NCI-H524 treated with DMSO at 0.1 percent for 48 hours (cell line): ENCODE measurements at places on chromosomes 6 and 20.

- no peak for DNase-seq
Observed at GRCh38 chr20:38885357-38885756, 40.9 kb upstream of the FAM83D start.

DNA sequence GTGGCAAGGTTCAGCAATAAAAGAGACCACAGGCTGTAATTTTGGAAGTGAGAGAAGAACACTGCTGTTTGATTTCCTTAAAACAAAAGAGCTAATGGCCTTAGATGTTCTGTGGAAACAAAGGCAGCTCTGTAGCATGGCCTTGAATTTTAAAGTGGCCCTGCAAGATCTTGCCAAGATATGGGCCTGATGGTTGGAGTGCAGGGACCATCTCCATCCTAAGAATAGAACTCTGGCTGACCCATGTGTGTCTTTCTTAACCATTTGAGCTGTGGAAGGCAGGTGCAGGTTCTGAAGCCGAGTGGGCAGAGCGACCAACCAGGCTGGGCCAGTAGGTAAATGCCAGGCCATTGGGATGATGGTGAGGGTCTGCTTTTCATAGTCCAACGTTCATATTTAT, 73.8 kb upstream of the VSTM2L start:
- DNase-seq = no peak

- DNase-seq = no peak
Observed at GRCh38 chr6:104017410-104018381, 842.0 kb downstream of the HACE1 start.

DNA sequence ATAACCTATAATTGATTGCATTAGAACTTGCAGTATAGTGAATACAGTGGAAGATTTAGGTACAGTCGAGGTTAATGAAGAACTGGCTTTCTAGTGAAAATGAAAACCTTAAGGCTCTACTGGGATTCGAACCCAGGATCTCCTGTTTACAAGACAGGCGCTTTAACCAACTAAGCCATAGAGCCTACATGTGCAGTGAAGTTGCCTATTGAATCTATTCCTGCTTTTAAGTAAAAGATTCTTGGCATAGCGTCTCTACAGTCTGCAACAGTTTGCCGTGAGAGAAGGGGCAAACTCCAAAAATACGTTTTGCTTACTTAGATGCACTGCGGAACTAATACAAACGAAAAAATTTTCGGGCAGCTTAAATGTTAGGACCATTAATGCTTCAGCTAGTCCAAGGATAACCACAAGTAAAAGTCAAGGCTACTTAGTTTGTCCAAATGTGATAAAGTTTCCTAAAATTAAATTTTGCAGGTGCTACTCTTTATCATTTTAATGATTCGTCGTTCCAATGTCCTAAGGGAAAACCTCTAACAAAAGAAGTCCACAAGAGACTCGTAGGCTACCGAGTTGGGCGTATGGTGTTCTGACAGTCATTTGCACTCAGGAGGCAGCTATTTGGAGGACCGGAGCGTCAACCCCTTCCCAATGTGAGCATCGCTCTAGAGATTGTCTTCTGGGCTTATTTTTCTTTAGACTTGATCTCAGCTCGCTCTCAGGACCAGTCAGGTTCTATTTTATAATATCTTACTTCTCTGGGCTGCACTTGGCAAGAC, 31.3 kb upstream of the ZSCAN23 start:
- DNase-seq = peak; percentile 60

GRCh38 chr6:85464260-85464644, 14.4 kb downstream of the NT5E start:
- DNase-seq = no peak

- no peak for DNase-seq
Observed at GRCh38 chr6:32947552-32948465, 5.1 kb downstream of the HLA-DMA start.

GRCh38 chr6:25064006-25064405, 128.2 kb upstream of the RIPOR2 start:
- no peak for DNase-seq

DNA sequence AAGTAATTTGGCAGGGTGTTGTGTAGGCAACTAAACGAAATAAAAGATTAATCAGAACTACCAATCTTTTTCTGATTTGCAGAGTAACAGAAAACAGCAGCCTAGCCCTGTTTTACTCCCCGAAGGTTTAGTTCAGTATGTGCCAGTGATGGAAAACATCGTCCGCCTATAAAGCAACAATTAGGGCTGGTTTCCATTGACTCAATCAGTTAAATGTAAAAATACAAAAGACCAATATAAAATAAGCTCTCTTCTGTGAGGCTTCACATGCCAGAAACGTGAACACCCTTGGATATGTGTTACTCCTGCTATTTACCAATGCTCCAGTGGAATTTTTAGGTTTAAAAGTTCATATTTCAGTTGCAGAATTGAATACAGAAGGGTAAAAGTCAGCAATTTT, 210.5 kb upstream of the RSPO3 start:
- DNase-seq = no peak

GRCh38 chr20:41425180-41425884, 58.7 kb upstream of the EMILIN3 start:
- DNase-seq = no peak

DNA sequence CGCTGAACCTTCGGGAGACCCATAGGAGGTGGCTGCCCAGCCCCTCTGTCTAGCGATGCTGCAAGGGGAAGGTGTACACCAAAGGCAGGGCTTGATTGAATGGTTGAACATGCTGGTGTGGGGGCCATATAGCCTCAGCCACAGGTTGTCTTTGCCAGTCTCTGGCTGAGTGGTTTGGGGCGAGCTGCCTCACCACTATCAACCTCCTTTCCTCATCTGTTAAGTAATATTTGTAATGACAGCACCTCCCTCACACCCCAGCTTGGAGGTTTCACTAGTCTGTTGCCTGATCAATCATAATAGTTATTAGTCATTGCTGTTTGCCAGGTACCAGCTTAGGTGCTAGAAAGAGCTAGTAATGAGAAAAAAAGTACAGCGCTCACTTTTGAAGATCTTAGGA, 11.8 kb upstream of the ZNF831 start:
- no peak for DNase-seq

- DNase-seq = peak; percentile 47
Observed at GRCh38 chr6:27251606-27252251, 4.2 kb downstream of the PRSS16 start.

DNA sequence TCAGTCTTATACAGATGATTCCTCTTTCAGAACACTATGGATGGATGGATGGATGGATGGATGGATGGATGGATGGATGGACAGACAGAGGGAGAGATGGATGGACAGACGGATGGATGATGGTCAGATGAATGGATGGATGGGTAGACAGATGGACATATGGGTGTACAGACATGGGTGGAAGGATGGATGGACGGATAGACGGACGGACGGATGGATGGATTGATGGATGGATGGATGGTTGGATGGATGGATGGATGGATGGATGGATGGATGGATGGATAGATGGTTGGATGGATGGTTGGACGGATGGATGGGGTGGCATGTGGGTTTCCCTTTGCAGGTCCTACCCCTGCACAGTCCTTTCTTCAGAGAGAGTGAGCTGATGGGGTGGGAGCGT, 320.7 kb downstream of the CDH4 start:
- DNase-seq = no peak

GRCh38 chr20:45863543-45864470, 6.4 kb downstream of the ZSWIM3 start:
- DNase-seq = no peak

DNA sequence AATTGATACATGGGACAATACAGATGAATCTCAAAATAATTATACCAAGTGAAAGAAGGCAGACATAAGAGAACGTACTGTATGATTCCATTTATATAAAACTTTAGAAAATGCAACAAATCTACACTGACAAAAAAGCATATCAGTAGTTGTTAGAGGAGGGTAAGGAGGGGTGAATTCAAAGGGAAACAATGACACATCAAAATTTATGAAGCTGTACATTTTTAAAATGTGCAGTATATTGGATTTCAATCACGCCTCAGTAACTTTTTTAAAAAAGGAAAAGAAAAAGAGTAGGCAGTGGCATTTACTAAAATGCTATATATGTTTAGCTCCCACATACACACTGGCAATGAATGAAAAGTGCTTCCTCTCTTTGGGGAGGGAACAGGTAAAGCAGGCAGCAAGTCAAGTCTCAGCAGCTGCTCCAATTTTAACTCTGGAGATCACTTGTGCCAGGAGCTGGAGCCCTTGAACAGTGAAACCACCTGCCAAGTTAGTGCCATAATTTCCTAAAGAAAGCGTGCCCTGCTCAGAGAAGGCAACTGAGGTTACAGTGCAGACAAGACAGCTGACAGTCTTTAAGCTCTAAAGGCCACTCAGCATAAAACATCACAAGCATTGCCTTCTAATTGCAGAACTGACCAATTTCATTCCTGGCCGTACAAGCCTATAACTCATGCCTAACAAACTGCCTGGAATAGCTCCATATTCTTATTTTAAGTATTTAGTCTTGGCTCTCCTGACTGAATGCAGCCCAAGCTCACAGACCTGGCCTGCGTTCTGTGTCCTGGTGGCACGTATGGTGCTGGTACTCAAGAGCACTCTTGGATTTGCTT, 10.9 kb downstream of the FKBP1A start:
- peak; percentile 41 for DNase-seq

DNA sequence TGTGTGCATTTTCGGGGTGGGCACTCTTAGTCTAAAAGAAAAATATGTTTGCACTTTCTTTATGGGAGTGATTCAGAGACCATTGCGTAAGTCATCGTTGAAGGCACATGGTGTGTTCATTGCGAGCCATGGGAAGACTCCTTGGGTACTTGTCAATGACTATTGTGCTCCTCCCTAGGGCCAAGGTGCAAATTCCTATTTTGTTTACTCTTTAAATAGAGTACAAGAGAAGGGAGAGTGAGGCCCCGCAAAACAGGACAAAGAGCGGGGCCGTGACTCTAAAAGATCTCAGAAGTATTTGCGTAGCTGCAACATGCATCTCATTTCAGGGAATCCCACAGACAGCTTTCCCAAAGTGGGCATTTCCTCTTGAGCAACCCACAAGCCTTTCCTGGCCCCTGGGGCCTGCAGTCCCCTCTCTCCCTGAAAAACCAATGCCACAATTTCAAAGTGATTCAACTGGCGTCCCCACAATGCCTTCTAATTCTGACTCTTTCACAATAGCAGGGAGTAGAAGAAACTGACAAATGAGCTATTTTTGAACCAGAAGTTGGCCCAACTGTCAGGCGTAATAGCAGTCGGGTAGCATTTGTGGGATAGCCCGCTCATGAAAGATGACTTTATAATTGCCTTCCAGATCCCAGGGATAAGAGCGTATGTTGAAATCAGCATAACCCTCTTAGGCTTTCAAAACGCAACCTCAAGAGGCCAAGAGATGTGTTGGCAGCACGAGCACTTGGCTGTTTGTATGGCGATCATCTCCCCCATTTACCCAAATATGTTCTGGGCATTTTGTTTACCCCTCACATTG, 277.9 kb upstream of the BMP2 start:
- DNase-seq = peak; percentile 100

DNA sequence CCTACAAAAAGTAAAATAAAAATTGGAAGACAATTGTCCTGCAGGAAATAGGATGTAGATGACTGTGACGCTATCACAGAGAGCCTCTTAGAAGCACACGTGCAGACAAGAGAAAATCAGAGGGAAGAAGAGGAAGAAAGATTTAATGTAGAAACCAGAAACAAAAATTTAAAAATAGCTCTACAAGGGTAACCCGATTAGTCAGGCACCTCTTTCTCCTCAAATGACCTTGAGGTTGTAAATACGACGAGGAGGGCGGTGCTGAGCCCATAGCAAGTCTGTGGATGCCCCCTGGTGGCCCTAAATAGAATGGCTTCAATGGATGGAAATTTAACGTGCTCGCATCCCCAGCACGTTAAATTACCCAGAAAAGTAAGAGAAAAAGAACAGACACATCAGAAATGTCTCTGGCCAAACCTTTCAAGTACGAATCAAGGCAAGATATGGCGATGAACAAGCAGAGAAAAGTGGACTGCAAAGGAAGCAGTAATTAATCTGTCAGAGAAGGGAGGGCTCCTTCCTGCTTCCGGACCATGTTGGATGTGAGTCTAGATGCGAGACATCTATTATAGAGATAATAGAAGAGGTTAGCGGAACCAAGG, 4.2 kb upstream of the PRPH2 start:
- DNase-seq = peak; percentile 28

GRCh38 chr6:63797721-63798120, 162.1 kb downstream of the PHF3 start:
- DNase-seq = no peak

DNA sequence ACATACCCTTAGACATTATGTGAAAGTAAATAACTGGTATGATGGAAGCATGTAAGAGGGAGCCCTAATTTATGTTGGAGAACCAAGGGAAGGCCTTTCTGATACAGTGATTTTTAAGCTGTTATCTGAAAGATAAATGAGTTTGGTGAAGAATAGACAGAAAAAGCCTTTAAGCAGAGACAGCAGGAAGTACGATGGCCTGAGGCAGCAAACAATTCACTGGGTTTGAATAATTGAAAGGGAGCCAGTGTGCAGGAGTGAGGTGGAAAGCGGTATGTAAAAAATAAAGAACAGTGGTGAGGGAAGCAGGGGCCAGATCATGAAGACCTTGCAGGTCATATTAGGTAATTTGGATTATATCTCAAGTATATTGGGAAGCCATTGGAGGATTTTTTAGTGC, 4.1 kb upstream of the RAB23 start:
- no peak for DNase-seq

- peak; percentile 85 for DNase-seq
Observed at GRCh38 chr20:32621891-32622584, 36.9 kb upstream of the NOL4L start.

GRCh38 chr6:30357678-30358540, 13.0 kb downstream of the RPP21 start:
- DNase-seq = no peak

- DNase-seq = peak; percentile 76
Observed at GRCh38 chr6:168133168-168133561, 54.2 kb upstream of the FRMD1 start.

DNA sequence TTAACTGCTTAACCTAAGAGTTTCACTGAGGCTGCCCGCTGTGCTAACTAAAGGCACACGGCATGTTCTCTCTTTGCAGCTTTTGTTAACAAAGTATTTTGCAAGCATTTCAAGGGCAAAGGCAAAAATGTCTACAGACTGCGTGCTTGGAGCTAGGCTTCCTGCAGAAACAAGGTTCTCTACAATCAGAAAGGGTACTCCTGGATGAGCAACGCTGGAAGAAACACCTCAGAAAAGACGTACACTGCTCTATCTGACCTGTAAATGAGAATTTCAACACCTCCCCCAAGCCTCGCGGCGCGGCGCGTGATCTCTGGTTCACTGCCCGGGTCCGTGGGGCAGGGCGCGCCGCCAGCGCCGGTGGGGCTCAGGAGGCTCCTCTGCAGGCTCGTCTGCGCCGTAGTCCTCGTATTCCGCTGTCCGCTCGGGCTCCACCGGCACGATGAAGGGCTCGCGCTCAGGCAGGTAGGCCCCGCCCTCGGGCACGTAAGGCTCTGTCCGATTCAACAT, 120.9 kb downstream of the COL12A1 start:
- DNase-seq = no peak
